NCI-H187 treated with DMSO at 0.1 percent for 48 hours (cell line): ENCODE measurements at places on chromosomes 12 and 14.

- no peak for DNase-seq
Observed at GRCh38 chr12:86484473-86484872, 228.3 kb upstream of the MGAT4C start.

DNA sequence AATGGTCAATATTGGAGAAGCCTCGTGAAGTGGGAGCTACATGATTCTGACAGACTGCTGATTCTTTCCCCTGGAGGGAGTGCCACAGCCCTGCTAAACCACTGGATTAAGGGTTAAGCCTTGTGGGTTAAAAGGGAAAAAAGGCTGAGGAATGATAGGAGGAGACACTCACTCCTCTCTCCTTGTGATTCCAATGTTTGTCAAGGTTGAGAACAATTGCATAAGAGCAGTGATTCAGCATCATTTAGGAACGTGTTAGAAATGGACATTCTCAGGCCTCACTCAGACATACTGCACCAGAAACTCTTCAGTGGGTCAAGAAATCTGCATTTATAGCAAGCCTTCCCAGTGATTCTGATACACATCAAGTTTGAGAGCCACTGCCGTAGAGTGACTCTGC, 87.8 kb upstream of the GZMB start:
- no peak for DNase-seq

DNA sequence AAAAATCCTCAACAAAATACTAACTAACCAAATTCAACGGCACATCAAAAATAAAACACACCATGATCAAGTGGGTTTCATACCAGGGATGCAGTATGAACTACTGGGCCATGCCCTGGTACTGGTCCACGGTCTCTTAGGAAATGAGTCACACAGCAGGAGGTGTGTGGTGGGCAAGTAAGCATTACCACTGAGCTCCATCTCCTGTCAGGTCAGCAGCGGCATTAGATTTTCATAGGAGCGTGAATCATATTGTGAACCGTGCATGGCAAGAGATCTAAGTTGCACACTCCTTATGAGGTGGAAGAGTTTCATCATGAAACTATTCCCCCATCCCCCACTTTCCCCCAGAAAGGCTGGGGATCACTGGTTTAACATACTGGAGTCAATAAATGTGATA, 6.7 kb upstream of the LGR5 start:
- no peak for DNase-seq

DNA sequence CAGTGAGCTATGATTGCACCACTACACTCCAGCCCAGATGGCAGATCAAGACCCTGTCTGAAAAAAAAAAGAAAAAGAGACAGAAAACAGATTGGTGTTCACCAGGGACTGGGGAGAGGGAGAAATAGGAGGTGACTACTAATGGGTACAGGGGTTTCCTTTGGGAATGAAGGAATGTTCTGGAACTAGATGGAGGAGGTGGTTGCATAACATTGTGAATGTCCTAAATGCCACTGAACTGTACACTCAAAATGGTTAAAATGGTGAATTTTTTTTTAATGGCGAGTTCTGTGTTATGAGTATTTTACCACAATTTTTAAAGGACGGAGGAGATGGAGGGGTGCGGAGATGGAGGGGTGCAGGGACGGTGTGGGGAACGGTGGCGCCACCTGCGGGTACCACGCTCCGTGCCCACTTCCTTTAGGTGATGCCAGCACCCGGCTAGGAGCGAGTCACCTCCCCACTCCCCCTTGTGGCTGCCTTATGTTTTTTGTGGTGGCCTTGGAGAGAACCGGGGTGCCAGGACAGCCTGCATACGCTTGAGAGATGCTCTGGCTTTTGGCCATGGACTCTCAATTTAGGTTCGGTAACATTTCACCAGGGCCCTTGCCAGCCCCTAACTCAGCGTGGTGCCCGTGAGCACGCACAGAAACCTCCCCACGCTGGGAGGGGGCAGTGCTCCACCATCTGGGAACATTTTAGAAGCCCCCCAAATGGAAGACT, 16.1 kb downstream of the UBC start:
- no peak for DNase-seq

- no peak for DNase-seq
Observed at GRCh38 chr12:6632026-6632983, 3.5 kb downstream of the LPAR5 start.

DNA sequence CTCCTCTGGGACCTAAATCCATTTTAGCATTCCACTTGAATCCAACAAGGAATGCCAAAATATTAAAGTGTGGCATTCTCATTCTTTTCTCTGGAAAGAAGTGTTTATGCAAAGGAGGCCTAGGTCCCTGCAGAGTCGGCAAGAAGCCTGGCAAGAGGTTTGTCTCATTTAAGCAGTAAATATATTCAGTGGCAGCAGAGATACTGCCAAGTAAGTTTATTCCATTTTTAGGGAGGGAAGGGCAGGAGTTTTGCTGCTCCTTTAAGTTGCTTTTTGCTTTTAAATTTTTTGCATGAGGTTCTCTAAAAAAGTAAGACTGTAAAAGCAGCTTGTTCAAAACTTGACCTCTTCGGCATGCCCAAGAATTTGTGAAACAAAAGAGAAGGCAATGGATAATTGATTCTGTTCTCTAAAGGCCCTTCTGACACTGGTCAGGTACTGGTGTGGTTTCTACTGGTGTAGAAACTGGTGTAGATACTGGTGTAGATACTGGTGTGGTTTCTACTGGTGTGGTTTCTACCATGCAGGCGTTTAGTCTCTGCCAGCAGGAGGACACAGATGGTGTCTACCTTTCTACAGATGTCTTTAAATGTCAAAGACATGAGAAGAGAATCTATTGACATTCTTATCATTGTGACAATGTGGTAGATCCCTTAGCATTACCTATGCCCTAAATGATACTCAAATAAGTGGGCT, 107.3 kb downstream of the SAMD4A start:
- no peak for DNase-seq

DNA sequence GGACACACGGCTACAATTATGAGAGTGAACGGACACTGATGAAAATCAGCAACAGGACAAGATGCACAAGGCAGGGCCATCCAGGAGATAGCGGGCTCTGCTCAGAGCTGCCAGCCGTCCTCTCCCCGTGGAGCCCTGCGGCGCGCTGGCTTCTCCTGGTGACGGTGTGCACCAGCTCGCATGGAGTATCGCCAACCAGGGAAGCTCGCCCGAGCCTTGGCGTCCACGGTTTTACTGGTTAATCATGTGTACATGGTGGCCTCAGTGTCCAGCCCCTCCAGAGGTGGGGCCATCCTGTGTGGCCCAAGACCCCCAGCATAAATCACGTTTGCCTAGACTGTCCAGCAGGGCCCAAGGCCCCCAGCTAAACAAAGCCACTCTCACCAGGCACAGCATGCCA, 31.2 kb upstream of the DYNC1H1 start:
- no peak for DNase-seq

DNA sequence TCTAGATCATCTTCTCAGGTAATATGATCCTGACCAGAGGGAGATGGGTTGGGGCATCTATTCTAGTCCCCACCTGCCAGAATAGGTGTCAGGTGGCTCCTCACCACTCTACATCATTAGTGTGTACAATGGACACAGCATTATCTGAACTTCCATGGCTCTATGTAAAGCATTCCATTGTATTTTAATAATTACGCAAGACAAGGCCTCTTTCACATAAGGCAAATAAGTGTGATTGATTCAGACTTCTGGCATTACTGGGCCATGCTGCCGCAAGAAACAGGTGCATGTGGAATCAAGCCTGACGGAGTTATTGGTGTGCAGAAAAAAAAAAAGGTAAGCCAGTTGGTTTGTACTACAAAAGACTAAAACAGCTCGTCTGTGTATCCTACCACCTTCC, 3.1 kb upstream of the DDHD1 start:
- DNase-seq: peak; percentile 24

DNA sequence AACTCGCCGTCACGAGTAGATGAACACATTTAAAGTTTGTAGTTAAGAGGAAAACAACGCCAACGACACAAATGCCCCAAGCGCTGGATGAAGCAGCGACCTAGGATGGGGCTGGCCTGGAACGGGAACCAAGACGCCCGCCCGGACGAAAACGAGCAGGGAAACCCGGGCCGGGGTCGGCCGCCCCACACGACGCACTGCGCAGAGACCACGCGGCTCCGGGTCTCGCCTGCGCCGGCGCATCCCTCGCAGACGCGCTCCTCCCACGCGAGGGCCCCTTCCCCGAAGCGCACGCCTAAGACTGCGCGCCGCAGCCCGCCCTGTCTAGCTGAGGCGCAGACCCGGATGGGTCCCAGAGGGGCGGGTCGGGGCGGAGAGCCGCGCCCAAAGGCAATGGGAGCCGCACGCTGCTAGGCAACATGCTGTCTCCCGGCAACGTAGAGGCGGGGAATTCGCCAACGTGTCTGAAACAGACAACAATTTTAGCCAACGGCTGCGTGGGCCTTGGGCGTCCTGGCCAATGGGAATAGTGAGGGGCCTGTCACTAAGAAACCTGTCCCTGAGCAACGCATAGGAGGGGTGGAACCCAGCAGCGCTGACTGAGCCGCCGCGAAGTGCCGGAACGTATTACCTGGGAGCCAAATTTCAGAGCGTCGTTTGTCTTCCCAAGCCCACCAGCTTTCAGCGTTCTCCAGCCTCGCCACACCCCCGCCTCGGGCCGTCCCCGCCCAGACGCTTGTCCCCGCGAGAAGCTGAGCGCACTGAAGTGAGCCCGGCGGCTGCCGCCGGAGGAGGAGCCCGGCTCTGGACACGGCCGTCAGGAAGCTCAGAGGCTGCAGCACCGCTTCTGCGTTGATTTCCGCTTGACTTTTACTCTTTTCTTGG, 21.0 kb upstream of the CHFR start:
- peak; percentile 89 for DNase-seq

- DNase-seq: no peak
Observed at GRCh38 chr12:12561371-12562015, 1.2 kb downstream of the DUSP16 start.

- DNase-seq: no peak
Observed at GRCh38 chr14:81946834-81947798, 413.5 kb upstream of the SEL1L start.

GRCh38 chr12:14510574-14510973, 57.1 kb downstream of the PLBD1 start:
- DNase-seq: no peak

GRCh38 chr12:389142-390096, at the start of gene KDM5A:
TSS of gene KDM5A (minus strand) at chr12:389320. CDS start at chr12:389091, 229 bp downstream.
- no peak for DNase-seq

DNA sequence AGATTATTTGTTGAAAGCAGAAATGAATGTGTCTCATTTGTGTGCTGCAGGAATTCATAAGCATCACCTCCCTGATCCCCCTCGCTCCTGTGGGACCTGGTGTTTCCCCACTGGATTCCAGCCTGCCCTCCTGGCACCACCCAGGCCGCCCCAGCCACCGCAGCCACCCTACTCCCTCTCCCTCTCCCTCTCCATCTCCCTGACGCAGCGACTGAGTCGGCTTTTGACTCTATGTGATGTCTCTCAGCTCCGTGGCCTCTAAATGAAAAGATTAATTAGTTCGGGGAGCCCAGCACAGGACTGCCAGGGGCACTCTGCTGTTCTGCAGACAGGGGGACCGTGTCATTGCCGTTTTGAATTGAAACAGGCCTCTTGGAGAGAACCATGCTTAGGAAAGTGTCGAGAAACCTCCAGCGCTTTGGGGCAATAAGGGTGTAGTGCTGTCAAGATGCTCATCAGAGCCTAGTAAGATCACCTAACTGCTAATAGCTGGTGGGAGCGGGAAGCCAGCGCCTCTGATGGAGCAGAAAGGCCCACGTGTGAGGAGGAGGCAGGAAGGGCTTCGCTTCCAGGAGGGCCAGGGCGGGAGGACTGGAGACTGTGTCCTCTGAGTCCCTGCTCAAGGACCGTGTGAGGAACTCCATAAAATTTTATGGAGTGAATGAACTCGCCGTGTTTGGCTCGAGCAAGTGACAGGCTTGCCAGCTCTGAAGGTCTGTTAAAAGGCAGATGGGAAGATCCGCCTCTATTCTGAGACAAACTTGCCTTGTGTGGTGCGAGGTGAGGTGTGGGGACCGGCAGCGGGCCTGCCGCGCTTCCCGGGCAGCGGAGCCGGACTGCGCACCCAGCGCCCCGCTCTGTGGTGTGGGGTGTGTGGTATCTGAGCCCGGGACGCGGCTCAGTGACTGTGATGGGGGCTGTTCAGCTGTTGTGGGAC, 157.4 kb upstream of the C14orf180 start:
- no peak for DNase-seq

DNA sequence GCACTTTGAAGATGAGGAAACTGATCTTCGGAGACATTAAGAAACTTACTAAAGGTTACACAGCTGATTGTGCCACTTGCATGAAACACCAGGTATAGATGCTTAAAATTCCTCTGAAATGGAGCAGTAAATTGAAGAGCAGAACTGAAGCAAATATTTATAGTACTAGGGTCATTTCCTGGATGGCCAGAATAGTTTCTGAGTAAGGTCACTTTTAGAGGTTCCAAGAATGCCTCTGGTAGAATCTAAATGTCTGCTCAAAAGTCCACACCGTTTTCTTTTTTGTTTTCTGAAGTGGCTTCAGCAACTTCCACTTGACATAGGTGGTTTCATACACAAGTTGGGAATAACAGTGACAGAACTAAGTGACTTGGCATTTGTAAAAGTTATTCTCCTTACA, 19.4 kb downstream of the TPH2 start:
- DNase-seq: no peak

GRCh38 chr12:47977046-47977771, 13.8 kb downstream of the TMEM106C start:
- DNase-seq: no peak

- no peak for DNase-seq
Observed at GRCh38 chr14:29637411-29637810, 290.2 kb downstream of the PRKD1 start.

DNA sequence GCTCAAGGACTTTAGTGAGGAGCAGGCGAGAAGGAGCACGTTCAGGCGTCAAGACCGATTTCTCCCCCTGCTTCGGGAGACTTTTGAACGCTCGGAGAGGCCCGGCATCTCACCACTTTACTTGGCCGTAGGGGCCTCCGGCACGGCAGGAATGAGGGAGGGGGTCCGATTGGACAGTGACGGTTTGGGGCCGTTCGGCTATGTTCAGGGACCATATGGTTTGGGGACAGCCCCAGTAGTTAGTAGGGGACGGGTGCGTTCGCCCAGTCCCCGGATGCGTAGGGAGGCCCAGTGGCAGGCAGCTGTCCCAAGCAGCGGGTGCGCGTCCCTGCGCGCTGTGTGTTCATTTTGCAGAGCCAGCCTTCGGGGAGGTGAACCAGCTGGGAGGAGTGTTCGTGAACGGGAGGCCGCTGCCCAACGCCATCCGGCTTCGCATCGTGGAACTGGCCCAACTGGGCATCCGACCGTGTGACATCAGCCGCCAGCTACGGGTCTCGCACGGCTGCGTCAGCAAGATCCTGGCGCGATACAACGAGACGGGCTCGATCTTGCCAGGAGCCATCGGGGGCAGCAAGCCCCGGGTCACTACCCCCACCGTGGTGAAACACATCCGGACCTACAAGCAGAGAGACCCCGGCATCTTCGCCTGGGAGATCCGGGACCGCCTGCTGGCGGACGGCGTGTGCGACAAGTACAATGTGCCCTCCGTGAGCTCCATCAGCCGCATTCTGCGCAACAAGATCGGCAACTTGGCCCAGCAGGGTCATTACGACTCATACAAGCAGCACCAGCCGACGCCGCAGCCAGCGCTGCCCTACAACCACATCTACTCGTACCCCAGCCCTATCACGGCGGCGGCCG, 1.1 kb downstream of the PAX9 start:
- no peak for DNase-seq
